ENCODE measurements at places on chromosomes 4 and X.

- peak; percentile 97 for DNase-seq
Observed at GRCh38 chr4:98653890-98654867, 4.2 kb downstream of the TSPAN5 start.

DNA sequence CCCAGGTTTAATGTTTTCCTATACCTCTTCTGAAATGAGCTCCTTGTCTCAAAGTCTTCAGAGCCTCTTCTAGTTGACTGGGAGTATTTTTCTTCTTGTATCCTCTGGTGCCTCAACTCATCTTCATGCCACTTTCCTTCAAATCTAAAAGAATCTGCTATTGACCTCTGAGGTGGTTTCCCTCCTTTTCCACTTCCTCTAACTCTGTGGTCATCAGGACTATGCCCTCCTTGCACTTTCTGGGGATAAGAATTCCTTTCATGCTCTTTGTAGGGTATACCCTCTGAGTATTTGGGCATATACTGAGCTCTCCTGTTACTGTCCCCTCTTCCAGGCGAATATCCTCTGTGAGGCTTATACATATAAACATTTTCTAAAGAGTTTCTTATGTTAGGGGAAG lies 24.8 kb downstream of the BCLAF3 start:
- no peak for DNase-seq

DNA sequence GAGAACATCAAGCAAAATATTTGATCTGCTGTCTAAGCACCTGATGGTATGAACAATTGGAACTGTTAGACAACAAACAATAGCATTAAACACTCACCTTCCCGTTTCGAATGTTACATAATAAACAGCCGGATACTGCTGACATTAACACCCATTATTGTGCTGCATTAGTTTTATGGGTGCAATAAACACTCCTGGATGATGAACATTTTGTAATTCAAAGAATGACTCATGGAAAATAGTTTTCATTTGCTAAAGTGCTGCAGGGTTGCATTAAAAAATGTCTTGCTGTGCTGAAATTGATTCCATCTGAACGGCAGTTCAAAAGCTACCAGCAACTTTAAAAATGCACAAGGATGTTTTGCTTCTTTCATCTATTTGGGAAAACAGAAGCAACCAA lies 100.8 kb upstream of the SORBS2 start:
- peak; percentile 3 for DNase-seq

- no peak for DNase-seq
Observed at GRCh38 chr4:1592709-1593417, 91.2 kb downstream of the FAM53A start.

- DNase-seq, result no peak
Observed at GRCh38 chr4:29540439-29541102, 1179.6 kb upstream of the PCDH7 start.

DNA sequence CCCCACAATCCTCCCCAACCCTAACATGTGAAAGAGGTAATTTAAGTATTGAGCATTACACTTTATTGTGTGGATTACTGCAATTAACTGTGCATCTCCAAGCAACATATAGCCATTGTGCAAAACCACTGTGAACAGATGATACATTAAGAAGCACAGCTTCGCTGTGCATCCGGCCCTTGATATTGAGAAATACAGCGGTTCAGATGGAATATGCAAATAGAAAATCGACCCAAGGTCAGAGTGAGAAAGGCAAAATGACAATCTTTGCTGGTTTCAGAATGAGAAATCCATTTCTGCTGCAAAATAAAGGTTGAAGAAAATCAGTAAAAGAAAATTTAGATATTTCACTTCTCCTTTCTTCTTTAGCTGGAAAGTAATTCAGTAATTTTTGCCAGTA lies 805.9 kb upstream of the GRID2 start:
- no peak for DNase-seq

- DNase-seq, result no peak
Observed at GRCh38 chr4:108512615-108513505, 107.5 kb upstream of the RPL34 start.

GRCh38 chr4:915595-915994 lies 16.5 kb downstream of the GAK start:
- DNase-seq, result no peak

GRCh38 chr4:154332681-154333421 lies 158.7 kb downstream of the DCHS2 start:
- DNase-seq, result no peak

GRCh38 chr4:40473578-40474388 lies 138.7 kb downstream of the CHRNA9 start:
- no peak for DNase-seq

- DNase-seq, result no peak
Observed at GRCh38 chrX:129574214-129574613, 34.2 kb downstream of the OCRL start.

- no peak for DNase-seq
Observed at GRCh38 chr4:169774466-169775445, 17.0 kb upstream of the HPF1 start.

DNA sequence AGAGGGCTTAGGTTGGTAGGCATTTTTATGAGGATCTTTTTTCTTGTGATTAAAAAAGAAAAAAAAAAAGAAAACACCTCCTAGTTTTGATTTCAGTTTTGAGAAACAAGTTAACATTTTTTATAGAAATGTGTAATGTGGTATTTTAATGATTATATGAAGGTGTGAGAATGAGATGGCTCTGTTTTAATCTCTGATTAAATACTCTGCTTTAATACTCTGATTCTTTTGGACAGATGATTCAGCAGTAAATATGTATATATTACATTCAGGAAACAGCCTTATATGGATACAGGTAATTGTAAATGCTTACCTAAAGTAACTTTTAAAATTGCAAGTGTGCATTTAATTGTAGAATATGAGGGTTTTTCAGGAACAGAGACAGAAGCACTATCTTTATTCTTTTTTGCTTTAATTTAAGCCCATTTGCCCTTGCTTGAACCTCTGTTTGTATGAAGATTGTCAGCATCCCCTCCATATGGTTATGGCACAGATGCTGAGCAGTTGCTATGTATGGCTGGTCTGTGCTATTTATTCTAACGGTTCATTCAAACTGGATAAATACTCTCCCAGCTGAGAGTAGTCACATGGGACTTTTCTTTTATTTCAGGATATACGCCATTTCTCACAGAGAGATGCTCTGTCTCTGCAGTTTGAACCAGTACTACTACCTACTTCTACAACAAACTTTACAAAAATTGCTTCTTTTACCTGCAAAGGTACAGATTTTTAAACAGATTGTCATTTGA lies 101.0 kb upstream of the TLR2 start:
- DNase-seq, result no peak

GRCh38 chr4:39754309-39754708 lies 56.4 kb downstream of the UBE2K start:
- no peak for DNase-seq

GRCh38 chr4:26030260-26030667 lies 116.2 kb downstream of the SMIM20 start:
- no peak for DNase-seq

DNA sequence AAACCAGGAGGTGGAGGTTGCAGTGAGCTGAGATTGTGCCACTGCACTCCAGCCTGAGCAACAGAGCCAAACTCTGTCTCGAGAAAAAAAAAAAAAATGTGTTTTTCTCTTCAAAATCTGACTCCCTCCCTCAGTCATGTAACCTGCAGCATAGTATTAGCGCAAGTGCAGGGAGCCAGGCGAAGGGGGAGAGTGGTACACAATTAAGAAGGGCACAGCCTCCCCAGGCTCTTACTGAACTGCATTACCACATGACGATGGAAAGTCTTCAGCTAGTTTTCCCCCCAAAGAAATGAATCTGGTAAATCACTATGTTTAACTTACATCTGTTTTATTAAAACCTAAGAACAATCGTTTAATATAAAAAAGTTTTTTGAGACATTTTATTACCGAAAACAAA lies 32.4 kb downstream of the PALLD start:
- DNase-seq, result no peak

GRCh38 chrX:133523526-133523925 lies 108.2 kb upstream of the GPC4 start:
- DNase-seq, result no peak

DNA sequence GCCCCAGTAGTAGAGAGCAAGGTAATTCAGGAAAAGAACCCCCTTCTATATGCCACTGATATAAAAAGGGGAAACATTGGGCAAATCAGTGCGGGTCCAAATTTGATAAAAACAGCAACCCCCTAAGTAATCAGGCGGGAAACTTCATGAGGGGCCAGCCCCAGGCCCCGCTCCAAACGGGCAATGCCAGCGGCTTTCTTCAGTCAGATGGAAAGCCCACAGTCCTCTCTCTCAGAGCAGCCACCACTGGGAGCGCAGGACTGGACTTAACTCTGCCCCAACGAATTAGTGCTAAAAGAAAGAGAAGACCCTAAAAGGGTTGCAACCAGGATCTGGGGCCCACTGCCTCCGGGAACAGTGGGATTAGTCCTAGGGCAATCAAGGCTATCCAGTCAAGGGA lies 9.9 kb downstream of the MAGEA11 start:
- no peak for DNase-seq

DNA sequence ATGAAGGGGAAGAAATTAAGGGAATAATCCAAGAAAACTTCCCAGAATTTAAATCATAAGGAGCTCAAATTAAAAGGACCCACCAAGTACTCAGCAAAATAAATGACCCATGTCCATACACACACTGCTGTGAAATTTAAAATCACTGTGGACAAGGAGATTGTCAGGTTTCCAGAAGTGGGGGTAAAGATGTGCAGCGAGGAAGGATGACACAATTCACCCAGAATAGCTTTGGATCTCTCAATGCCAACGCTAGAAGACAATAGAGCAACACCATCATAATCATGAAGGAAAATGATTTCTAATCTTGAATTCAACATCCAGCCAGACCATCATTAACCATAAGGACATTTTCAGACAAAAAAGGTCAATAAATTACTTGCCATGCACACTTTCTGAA lies 65.7 kb downstream of the CASK start:
- DNase-seq, result no peak

GRCh38 chr4:153579410-153579809 lies 104.7 kb upstream of the TLR2 start:
- no peak for DNase-seq

DNA sequence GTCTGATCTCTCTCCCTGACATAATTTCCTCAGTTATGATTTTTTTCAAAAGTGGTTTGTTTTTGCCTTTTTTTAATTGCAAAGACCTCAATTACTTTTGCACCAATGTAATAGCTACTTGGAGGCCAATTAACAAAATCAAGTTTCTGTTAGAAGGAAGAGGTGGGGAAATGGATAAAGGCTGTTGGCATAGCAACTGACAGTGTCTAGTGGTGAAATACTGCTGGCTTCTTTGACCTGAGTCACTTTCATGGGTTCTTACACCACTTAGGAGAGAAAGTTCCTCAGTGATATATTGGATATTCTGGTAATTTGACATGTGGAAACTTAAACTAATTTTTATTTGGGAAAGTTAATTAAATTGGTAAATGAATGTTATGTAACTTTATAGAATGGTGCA lies 26.5 kb upstream of the ATP8A1 start:
- DNase-seq, result no peak

- DNase-seq, result no peak
Observed at GRCh38 chr4:6576932-6577331, 1.9 kb downstream of the MAN2B2 start.

DNA sequence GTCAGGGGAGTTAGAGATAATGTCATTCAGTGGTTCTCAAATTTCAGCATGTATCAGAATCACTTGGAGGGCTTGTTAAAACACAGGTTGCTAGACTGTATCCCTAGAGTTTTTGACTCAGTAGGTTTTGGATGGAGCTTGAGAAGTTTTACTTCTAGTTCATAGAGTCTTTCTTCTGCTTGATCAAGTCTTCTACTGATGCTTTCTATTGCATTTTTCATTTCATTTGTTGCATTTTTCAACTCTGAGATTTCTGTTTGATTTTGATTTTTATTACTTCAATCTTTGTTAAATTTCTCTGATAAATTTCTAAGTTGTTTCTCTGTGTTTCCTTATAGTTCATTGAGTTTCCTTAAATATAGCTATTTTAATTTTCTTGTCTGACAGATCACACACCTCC lies 361.4 kb downstream of the RAPGEF2 start:
- no peak for DNase-seq

DNA sequence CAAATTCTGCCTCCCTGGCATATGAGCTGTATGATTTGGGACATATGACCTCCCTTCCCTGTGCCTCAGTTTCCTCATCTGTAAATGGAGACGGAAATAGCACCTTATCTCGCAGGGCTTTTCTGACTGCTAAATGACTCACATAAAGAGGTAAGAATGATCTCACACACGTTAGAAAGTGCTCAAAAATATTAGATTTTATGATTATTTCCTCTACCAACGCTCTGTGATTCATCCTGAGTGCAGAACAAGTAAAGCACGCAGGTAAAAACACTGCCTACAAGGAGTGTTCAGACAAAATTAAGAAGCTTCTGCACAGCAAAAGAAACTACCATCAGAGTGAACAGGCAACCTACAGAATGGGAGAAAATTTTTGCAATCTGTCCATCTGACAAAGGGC lies 21.1 kb downstream of the ACSL1 start:
- no peak for DNase-seq

DNA sequence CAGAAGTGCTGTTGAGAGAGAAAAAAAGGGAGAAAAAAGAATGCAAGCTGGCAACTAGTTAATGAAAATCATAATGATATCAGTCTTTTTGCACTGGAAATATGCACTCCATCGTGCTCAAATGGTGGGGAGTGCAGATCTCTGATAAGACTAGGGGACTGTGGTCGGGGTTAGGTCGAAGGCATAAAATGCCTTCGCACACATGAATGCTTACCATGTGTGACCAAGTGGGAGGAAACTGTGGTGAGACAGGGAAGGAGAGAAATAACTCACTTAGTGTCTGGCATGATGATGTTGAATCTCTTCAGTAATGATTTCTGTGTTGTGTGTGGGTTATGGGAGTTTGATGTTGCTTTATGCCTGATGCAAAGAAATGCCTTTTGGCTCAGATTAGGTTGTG lies 358.9 kb downstream of the FBXO8 start:
- no peak for DNase-seq

- no peak for DNase-seq
Observed at GRCh38 chrX:38805432-38806389, 4.5 kb downstream of the MID1IP1 start.

GRCh38 chr4:147590249-147590920 lies 26.8 kb upstream of the TMEM184C start:
- DNase-seq, result peak; percentile 51

GRCh38 chr4:53119680-53120079 lies 246.2 kb downstream of the SCFD2 start:
- DNase-seq, result no peak

- DNase-seq, result no peak
Observed at GRCh38 chrX:68433155-68433980, at the start of gene OPHN1. OPHN1 (minus strand) TSS chrX:68433495; CDS start chrX:68433020, 475 bp downstream.

GRCh38 chr4:113941836-113942235 lies 37.6 kb downstream of the ARSJ start:
- no peak for DNase-seq

DNA sequence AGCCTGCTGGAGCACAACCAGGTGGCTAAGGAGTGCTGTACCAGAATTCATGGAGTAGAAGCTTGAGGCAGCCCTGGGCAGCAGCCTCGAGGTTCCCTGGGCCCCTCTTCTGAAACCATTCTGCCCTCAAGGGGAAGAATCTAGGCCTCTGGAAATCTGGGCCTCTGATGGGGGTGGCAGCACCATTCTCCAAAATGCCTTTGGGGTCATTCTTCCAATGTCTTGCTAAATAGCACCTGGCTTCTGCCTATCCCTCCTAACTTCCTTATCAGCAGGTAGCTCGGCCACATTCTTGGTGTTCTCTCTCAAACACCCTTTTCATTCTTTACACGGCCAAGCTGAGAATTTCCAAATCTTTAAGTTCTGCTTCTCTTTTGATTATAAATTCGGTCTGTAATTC lies 473.6 kb downstream of the BCOR start:
- no peak for DNase-seq

GRCh38 chrX:118116713-118117550 lies at the start of gene KLHL13:
KLHL13 (minus strand) TSS chrX:118116810; CDS start chrX:118028473, 88,337 bp downstream.
- no peak for DNase-seq
